ENCODE measurements at places on chromosomes 7 and 10. TPM values are rescaled to one million over a fixed set of nuclear protein-coding genes. Genes with fewer than 3 reads are reported as not detected.

The NUTM2E gene
- 0.56 TPM for polyA plus RNA-seq

The HTR5A gene
- not detected for polyA plus RNA-seq

The ENKUR gene
- polyA plus RNA-seq: 4.2 TPM

The TMEM140 gene
- polyA plus RNA-seq: 28.1 TPM

The EZH2 gene
- 42.6 TPM for polyA plus RNA-seq

The PON3 gene
- 2.3 TPM for polyA plus RNA-seq

The PIK3CG gene
- 2.8 TPM for polyA plus RNA-seq

All from renal cortex interstitium (tissue), 15 donors.